PC-3 (cell line): ENCODE measurements at places on chromosomes 5 and 9. TPM values are rescaled to one million over a fixed set of nuclear protein-coding genes. Genes with fewer than 3 reads are reported as not detected.

DNA sequence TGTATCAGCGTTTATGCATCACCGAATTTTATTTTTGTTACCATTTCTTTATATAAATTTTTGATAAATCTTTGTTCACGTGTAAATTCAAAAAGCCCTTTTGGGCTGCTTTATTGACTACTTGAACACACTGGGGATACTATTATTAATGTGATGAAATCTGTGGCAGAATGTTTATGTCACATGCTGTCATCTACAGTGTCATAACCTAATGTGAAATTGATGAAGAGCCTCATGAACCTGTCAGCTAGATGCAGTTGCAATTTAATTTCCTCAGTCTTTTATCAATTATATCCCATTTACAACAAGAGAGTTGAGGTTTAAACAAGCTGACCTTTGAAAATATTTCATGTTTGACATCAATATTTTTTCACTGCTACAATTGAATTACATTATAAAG is 1100.4 kb upstream of the COX7C start:
- no peaks in the 10 kb centered on the region for H3K4me1 ChIP-seq
- no peak overlapping the region for H3K4me3 ChIP-seq
- DNase-seq, result no peak
- no peak overlapping the region for H3K27ac ChIP-seq

- DNase-seq, result no peak
- H3K36me3 ChIP-seq, result no peaks in the 10 kb centered on the region
- H3K4me1 ChIP-seq, result no peaks in the 10 kb centered on the region
- peaks cover 58% of the 10 kb centered on the region for H3K27me3 ChIP-seq
- no peak overlapping the region for H3K4me3 ChIP-seq
Measured at GRCh38 chr9:95667789-95668188, 151.0 kb upstream of the PTCH1 start.

- no peak for DNase-seq
- no peaks in the 10 kb centered on the region for H3K4me1 ChIP-seq
- no peak overlapping the region for H3K4me3 ChIP-seq
- no peak overlapping the region for H3K27ac ChIP-seq
Measured at GRCh38 chr9:117719161-117719920, 15.1 kb downstream of the TLR4 start.

DNA sequence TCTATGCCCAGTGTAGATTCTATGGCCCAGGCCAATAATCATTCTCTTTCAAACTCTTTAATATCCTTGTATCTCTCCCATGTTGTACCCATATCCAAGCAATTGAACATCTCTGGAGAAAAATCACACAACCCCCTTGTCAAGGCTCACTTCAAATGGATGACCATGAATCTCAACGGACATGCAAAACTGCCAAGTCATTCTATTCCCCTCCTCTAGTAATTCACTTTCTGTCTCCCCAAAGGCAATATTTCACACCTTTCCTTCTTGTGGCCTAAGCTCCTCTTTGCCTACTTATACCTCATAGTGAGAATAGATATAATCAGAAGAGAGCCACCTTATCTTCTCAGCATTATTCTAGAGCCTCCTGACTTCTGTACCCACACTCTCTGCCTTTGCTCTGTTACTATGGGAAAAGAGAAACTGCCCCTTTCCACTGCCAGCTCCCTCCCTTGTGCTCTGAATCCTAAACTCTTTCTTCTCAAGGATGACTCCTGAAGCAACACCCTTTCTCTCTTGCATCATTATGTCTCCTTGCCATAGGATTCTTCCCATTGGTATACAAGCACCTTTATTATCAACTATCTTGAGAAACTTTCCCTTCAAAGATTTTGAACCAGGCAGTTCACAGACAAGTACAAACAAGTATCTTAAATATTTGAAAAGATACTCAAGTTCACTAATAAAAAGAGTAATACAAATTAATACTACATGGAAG is 66.1 kb downstream of the RPS23 start:
- H3K4me3 ChIP-seq, result no peak overlapping the region
- no peaks in the 10 kb centered on the region for H3K36me3 ChIP-seq
- no peaks in the 10 kb centered on the region for H3K27me3 ChIP-seq
- DNase-seq, result no peak
- H3K4me1 ChIP-seq, result no peaks in the 10 kb centered on the region
- no peak overlapping the region for H3K27ac ChIP-seq

GRCh38 chr5:88785746-88786565 is 97.0 kb downstream of the MEF2C start:
- peak overlapping the region; percentile 97 for H3K27ac ChIP-seq
- H3K4me1 ChIP-seq, result peaks cover 28% of the 10 kb centered on the region
- DNase-seq, result peak; percentile 95
- H3K27me3 ChIP-seq, result no peaks in the 10 kb centered on the region
- no peaks in the 10 kb centered on the region for H3K36me3 ChIP-seq

DNA sequence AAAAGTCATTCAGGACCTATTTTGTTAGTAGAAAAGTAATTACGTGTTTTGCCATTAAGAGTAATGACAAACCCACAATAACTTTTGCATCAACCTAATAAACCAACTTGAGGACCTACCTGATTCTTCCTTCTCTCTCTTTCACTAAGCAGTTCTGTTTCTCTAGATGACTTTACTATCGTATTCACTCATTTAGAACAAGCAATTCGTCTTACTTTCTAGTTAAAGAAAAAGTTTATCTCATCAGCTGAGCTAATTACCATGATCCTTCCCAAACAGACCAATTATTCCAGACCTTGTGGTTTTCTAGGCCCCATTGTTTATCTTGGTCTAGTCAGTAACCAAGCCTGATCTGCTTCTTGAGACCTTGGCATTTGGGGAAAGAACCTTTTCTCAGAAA is 49.6 kb upstream of the PRDM9 start:
- H3K36me3 ChIP-seq, result no peaks in the 10 kb centered on the region
- H3K4me1 ChIP-seq, result no peaks in the 10 kb centered on the region
- H3K27ac ChIP-seq, result no peak overlapping the region
- H3K4me3 ChIP-seq, result no peak overlapping the region
- DNase-seq, result no peak
- H3K27me3 ChIP-seq, result no peaks in the 10 kb centered on the region

- H3K27ac ChIP-seq, result no peak overlapping the region
- no peak overlapping the region for H3K4me3 ChIP-seq
- H3K36me3 ChIP-seq, result no peaks in the 10 kb centered on the region
- no peaks in the 10 kb centered on the region for H3K27me3 ChIP-seq
Measured at GRCh38 chr9:112783551-112783954, 33.0 kb downstream of the SNX30 start.

DNA sequence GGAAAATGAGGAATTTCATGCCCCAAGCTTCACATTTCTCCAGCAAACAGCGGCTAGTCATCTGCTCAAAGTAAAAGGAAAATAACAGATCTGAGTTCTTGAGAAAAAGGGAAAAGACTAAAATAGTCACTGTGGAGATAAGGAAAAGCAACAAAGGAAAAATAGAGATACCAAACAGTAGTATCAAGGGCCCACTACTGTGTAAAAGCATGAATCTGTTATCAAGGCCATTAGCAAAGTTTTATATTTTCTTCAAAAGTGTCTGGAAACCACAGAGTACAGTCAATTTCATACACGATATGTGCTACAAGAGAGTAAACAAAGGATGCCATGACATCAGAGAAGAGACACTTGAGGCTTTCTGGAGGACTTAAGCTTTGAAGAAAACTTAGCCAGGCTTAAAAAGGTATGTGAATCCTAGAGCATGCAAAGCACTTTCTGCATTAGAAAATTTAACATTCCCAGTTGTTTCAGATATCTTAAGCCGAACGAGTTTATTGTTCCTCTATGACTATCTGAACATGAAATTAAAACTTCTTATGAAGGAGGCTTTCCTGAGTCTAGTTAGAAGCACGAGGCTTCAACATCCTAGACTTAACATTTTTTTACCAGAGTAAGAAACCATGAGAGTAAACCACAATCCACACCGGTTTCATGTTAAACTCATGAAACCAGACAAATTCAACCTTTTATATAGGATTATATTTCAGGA is 1.2 kb downstream of the TTC33 start:
- peak; percentile 54 for DNase-seq
- H3K36me3 ChIP-seq, result no peaks in the 10 kb centered on the region
- H3K27ac ChIP-seq, result no peak overlapping the region
- no peaks in the 10 kb centered on the region for H3K27me3 ChIP-seq
- peak overlapping the region; percentile 85 for H3K4me3 ChIP-seq

DNA sequence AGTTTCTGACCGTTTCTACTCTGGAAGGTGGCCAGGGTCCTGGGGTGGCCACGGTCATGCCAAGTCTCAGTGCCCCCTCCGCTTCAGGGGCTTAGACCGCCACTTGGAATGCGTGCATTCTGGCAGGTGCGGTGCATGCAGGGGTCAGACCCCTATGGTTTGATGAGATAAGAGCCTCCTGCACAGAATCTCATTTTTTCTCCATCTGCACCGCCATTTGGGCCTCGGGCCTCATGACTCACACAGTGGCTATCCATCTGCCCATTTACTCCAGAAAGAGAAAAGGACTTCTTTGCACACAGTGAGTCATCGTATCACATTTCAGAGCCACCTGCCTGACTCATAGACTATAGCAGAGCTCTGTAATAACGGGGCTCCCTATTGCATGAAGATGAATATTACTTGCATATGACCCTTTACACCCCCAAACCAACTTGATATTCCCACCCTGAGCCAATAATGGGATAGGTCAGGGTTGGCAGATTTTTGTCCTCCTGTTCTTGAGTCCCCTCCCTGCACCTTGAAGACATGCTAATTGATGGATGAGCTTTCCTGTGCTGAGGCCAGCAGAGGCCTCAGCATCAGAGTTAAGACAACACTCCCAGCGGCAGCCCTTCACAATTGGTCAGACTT is 157.4 kb downstream of the NR3C1 start:
- H3K4me3 ChIP-seq, result peak overlapping the region; percentile 46
- peak; percentile 94 for DNase-seq
- no peaks in the 10 kb centered on the region for H3K36me3 ChIP-seq
- H3K4me1 ChIP-seq, result peaks cover 72% of the 10 kb centered on the region
- peak overlapping the region; percentile 99 for H3K27ac ChIP-seq
- no peaks in the 10 kb centered on the region for H3K27me3 ChIP-seq

- H3K4me3 ChIP-seq, result no peak overlapping the region
- no peak for DNase-seq
- H3K27ac ChIP-seq, result no peak overlapping the region
- H3K27me3 ChIP-seq, result peaks cover 80% of the 10 kb centered on the region
Measured at GRCh38 chr5:5066276-5067186, 73.6 kb upstream of the ADAMTS16 start.

- no peak overlapping the region for H3K4me3 ChIP-seq
- no peaks in the 10 kb centered on the region for H3K27me3 ChIP-seq
- H3K27ac ChIP-seq, result no peak overlapping the region
- peaks cover 27% of the 10 kb centered on the region for H3K4me1 ChIP-seq
- H3K36me3 ChIP-seq, result no peaks in the 10 kb centered on the region; the same call in 1 of the 2 replicates
Measured at GRCh38 chr5:1312206-1312605, 17.3 kb upstream of the TERT start.

DNA sequence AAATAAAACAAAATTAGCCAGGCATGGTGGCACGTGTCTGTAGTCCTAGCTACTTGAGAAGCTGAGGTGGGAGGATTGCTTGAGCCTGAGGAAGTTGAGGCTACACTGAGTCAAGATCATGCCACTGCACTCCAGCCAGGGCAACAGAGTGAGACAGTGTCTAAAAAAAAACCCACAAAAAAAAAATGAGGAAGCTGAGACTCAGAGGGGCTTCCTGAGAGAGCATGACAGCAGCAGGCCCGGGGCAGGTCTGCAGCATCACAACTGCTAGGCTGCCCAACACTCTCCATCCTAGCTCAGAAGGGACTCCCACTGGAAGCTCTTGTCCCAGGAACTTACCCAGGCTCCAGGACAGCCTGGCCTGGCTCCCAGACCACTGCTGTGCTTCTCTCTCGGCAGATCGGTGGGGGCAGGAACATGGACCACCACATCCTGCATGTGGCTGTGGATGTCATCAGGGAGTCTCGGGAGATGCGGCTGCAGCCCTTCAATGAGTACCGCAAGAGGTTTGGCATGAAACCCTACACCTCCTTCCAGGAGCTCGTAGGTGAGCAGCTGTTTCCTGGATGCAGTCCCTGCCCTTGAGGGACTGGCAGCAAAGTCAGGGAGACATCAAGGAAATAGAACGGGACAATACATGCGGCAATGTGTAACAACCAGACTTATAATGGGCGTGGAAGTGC is 19.1 kb downstream of the PTGS1 start:
- H3K4me3 ChIP-seq, result no peak overlapping the region
- DNase-seq, result peak; percentile 47
- no peaks in the 10 kb centered on the region for H3K4me1 ChIP-seq
- H3K27ac ChIP-seq, result no peak overlapping the region

DNA sequence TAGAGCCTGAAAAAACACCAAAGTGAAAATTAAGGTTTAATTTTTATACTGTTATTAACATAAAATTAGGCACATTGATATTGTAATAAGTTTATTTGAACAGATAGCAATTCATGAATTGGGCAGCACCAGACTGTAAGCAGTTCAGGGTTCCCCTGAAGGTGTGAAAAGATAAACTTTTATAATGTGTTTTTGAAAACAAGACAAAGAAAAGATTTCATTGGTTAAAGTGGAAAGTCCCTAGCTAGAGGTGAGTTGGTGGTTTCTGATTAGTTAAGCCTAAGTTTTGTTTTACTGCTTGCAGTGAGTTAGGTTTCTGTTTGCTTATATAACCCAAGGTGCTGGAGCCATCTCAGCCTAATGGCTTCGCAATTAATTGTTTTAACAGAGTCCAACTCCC is 96.5 kb upstream of the RPS23 start:
- H3K27me3 ChIP-seq, result no peaks in the 10 kb centered on the region
- H3K36me3 ChIP-seq, result no peaks in the 10 kb centered on the region
- H3K4me1 ChIP-seq, result no peaks in the 10 kb centered on the region
- no peak overlapping the region for H3K4me3 ChIP-seq
- no peak for DNase-seq

- peaks cover 24% of the 10 kb centered on the region for H3K4me1 ChIP-seq
- peak overlapping the region; percentile 41 for H3K27ac ChIP-seq
- peaks cover 15% of the 10 kb centered on the region for H3K36me3 ChIP-seq
- DNase-seq, result peak; percentile 80
Measured at GRCh38 chr9:136219276-136219675, 14.3 kb upstream of the LHX3 start.

GRCh38 chr9:134936346-134937163 is 18.8 kb upstream of the FCN1 start:
- H3K36me3 ChIP-seq, result no peaks in the 10 kb centered on the region
- no peak overlapping the region for H3K27ac ChIP-seq
- no peaks in the 10 kb centered on the region for H3K4me1 ChIP-seq
- H3K27me3 ChIP-seq, result peaks cover 67% of the 10 kb centered on the region
- no peak for DNase-seq
- H3K4me3 ChIP-seq, result no peak overlapping the region

DNA sequence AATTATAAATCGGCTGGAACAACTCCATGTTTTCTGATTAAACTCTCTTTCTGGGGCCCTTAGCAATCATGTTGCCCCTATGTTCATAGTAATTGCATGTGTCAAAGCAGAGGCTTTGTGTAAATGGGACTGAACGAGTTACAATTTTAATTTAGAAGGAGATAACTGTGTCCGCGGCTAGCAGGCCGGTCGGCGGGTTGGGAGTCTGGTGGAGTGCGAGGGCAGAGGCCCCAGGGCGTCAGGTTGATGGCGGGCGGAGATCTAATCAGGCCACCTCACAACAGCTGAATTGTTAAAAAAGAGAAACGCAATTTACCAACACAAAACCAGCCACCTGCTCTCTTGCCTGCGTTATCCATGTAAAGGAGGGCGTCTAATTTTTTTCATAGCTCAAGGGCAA is 134.9 kb upstream of the LPCAT1 start:
- no peaks in the 10 kb centered on the region for H3K36me3 ChIP-seq
- peaks cover 20% of the 10 kb centered on the region for H3K27me3 ChIP-seq
- no peak overlapping the region for H3K4me3 ChIP-seq
- DNase-seq, result no peak

Gene RMRP
- total RNA-seq, result 23,421 and 36,790 TPM in 2 replicates

Gene PARP8
- 0.07 and 0.69 TPM in 2 replicates for total RNA-seq

Gene PCDHA10
- total RNA-seq, result 0.04 and 0.23 TPM in 2 replicates

Gene RANBP3L
- not detected in 2 replicates for total RNA-seq

Gene SLCO6A1
- total RNA-seq, result not detected in 2 replicates

Gene NUTM2F
- not detected in 2 replicates for total RNA-seq

Gene STKLD1
- 0.52 and 4.1 TPM in 2 replicates for total RNA-seq
